ENCODE measurements at places on chromosomes 2 and 18.

DNA sequence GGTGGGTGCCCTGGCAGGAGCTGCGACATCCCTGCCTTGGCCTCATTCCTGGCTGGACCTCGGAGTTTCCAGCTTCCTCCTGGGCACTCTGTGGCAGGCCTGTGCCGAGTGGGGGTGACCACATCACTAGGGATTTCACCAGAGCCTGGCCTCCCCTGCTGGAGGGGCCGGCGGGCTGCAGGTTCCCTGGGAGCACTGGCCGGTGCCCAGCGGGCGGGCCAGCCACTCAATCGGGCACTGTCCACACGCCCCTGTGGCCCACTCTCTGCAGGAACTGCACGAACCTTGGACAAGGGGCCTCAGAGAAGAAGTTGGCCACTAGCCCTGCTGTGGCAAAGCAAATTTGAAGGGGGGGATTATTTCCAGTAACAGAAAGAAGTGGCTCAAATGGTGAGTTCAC, 110.7 kb upstream of the APCDD1 start:
- no peak for DNase-seq

- no peak for DNase-seq
These were observed 75.4 kb downstream of the CD8B2 start for GRCh38 chr2:106562268-106563186.

DNA sequence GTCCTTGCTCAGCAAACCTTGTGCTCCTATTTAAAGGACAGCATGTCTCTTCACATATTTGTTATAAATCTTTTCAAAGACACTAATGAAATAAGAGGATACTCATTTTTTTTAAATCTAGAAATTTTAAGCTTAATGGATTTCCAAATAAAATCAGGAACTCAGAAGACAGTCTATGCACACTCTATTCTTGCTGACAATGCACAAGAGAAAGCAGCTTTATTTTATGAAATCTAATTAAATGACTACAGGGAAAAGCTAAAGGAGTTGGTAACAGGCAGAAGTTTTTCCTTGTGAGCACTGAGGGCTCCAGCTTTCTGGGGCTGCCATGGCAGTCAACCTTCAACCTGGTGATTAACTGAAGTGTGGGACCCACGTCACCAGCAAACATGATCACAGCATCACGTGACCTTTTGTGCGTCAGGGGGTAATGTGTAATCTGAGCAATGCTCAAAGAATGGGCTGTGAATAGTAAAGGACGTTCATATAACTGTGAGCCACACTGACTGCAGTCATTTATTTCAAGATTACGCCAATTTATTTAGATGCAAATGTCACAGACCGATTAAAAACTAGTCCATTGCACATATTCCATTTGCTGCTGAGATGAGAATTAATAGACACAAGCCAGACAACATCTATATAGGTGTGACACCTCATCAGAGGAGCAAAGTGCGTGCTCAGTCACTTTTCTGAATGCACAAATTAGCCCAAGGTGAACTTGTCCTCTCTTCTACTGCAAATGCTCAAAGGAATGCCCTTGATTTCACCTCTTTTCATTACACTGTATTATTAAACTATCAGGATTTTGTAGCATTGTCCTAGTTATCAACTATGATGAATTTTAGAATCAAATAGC, 11.6 kb upstream of the DNER start:
- DNase-seq, result no peak

GRCh38 chr2:94869131-94869530, 2.1 kb upstream of the TEKT4 start:
- DNase-seq, result no peak

DNA sequence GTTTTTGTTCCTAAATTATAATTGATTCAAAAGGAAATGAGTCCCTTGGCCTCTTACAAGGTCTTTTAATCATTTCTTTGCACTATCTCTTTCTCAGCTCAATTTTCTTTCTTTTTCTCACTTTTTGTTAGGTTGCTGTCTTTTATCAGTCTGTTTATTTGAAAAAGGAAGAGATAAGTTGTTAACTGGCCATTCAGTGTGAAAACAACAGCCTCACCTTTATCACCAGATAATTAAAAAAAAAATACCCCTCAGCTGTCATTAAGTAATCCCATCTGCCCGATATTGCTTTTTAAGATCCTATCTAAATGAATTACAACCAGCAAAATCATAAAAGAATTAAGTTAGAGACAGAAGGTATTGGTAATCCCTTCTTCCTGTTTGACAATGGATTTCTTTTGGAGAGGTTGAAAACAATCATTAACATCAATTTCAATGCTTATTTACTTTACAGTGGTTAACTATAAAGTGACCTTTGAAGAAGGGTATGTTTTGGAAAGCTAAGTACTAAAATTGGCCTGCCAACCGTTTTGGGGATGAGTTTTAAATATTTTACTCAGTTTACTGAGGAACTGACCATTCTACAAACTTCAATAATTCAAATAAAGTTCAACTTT, 104.9 kb downstream of the TGIF1 start:
- DNase-seq, result no peak

- DNase-seq, result no peak
These were observed 17.4 kb downstream of the DYNC2LI1 start for GRCh38 chr2:43791035-43791765.

- DNase-seq, result no peak
These were observed at the start of gene ATOH8 for GRCh38 chr2:85753525-85754312. Gene ATOH8 (plus strand): TSS chr2:85753991. CDS start chr2:85754190, 199 bp downstream.

DNA sequence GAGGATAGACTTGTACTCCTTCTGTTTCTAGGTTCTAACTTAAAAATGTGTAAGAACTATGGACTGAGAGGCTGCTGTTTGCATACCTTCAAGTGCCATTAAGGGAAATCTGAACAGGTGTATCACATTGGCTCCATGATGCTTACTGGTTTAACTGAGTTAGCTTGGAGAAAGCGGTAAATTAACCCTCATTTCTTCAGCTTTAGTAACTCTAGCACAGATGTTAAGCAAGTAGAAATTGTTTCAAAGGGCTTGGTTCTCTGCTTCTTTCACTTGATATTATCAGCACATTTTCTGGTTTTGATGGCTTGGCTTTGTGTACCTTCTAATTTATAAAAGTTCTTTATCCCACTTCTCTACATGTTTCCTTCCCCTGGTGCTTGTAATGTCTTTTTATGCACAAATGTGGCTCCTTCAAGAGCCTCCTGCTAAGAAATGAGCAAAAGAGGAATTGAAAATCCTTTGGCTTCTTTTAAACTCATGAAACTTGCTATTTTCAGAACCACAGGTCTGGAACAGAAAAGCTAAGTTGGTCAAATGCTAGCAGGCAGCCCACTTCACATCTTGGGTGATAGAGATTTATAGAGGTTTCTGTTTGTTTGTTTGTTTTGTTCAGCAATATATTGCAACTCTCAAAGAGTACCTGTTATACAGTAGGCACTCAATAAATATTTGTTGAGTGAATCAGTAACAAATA, 249.9 kb upstream of the THUMPD2 start:
- no peak for DNase-seq

DNA sequence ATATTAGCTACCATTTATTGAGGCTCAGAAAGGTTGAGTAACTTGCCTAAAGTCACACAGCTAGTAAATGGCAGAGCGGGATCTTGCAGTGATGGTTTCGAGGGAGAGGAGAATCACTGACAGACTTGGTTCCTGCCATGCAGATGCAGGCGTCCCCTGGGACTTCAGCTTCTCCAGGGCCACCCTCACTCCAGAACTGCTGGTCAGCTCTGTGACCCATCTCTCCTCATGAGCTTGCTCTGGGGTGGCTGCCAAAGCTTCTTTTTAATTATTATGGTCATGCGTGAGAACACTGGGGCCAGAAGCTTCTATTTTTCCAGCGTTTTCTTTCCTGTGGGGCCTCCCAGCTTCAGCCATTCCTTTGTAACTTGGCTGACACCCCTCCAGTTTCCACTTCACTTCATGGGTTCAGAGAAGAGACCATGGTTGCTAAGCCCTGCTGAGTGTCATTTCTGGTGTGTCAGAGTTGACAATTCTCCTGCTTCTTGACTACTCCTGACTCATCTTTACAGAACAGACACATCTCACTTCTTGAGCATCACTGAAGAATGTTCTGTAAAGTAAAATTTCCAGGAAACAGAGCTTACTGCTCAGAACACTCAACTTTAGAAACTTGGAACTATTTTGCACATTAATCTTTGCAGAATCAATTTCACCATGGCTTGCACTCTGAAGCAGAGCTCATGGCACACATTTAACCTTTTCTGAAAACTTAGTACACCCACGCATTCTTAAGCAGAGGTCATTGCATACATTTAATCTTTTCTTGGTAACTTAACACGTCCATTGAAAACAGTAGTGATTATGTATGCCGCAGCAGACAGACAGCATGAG, 70.4 kb downstream of the IL1R2 start:
- no peak for DNase-seq

GRCh38 chr2:9105601-9106337, 100.8 kb upstream of the ASAP2 start:
- no peak for DNase-seq

DNA sequence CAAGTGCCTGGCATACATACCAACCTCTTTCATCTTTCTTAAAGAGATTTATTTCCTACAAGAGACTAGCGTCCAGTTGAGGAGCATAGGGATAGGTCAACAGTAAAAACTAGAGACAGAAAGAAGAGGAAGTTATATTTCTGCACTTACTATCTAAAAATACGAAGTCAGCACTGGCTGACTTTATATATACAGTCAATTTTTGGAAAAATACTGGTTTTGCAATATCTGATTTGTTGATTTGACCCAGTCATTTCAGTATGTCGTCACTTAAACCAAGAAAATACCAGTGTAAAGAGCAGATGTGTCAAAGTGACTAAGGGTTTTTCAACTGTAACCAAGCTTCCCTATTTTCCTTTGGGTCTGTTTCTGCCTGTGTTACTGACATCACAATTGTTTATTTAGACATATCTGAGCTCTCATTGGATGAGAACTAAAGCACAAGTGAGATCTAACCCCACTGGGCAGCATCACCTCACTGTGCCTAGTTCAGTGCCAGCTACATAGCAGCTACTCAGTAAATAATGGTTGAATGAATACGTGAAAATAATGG, 23.0 kb downstream of the CYTIP start:
- DNase-seq, result no peak

GRCh38 chr2:8709611-8710010, 27.8 kb downstream of the ID2 start:
- DNase-seq, result no peak

DNA sequence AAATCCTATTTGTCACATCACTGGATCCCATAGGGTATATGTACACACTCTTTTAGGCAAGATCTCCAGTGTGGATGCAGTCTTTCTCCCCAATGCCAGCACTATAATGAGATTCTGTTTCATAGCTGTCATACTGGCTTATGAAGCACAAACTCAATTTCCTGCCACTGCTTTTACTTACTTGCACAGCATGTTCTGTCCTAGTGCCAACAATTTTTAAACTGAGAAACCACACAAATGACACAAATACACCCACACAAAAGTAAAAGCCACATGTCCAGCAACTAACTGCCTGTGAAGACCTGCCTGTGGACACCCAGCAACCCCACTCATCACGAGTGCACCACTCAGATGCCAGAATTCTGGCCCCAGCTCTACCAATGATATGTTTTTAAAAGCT, 29.6 kb upstream of the RNU4ATAC start:
- DNase-seq, result no peak

- no peak for DNase-seq
These were observed 28.7 kb upstream of the SLC16A14 start for GRCh38 chr2:230097424-230097823.

DNA sequence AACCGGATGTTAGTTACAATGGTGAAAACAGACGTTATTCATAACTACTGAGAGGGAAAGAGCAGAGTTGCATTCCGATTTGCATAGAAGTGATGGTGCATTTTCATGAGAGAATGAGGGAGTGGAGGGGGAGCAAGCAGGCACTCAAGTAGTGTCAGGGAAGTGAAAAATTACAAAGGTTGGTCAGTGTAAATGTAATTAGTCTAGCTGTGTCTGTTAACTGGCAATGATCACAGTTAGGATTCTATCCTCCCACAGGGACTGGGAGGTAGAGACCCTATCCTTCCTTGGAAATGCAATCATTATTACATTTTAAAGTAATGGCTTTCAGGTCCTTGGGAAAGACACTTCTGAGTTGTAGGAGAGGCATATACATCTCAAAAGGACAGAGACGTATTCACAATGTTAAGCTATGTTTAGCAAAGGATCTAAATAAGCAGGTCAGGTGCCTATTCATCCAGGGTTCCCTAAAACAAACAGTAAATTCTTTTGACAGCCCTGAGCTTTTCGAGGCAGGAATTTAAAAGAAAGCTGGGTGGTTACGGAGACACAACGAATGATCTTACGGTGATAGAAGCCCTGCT, 1671.8 kb upstream of the DDX18 start:
- no peak for DNase-seq

DNA sequence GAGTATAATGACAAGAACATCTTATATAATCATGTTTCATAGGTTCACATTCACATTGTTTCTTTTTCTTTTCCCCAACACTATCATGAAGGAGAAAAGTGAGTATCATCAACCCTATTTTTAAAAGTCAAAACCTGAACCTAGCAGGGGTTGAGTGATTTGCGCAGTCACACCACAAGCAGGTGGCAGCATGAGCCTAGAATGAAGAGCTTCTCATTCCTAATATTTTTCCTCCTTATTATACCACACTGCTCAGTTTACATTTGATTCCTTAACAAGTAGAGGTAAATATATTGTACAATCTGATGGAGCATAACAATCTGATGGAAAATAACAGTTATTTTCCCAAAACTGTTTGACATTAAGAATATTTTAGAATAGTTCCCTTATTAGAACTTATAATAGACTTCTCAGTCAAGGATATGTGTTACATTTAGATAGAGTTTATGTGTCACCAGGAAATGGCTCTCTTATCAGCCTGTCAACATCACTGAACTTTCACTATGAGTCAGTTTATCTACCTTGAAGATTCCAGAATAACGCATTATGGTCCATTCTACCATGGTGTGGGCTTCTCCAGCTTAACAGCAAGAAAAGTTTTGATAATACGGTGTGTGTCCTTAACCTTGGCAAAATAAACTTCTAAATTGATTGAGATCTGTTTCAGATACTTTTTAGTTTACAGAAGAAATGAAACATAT, 119.5 kb downstream of the NEB start:
- DNase-seq, result no peak

DNA sequence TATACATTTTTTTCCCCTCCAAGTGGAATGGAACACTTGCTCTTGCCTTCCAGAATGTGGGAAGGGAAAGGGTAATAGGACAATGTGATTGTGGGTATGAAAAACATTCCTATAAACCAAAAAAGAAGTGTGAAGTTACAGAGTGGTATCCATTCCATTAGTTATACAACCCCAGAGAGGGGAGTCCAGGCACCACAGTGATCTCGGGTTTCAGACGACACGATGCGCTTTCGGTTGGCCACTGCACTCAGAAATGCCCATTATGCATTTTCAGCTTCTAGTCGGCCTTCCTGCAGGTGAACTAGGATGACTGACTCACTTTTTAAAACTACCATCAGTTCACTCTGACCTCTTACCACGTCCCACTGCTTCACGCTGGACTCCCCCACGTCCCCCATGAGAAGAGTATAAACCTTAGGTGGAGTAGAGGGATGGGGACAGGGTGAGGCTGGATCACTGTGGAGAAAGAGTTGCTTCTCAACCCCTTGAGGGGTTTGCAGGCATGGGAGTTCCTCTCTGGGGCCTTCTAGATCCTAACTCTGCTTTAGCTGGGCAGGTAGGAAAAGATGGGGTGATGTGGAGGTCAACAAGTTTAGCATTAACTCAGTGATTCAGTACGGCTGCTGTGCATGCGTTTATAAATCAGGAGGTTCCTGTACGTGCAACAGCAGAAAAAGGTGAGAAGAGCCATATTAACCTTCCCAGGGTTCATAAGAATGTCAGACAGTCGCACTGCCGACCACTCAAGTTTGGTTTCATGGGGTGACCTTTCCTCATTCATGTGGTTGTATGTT, 50.5 kb downstream of the ZNF532 start:
- DNase-seq, result no peak
